PC-3 (cell line): ENCODE measurements at places on chromosomes 7 and 10.

- no peak for DNase-seq
These were observed 80.6 kb upstream of the RHEB start for GRCh38 chr7:151600331-151600730.

DNA sequence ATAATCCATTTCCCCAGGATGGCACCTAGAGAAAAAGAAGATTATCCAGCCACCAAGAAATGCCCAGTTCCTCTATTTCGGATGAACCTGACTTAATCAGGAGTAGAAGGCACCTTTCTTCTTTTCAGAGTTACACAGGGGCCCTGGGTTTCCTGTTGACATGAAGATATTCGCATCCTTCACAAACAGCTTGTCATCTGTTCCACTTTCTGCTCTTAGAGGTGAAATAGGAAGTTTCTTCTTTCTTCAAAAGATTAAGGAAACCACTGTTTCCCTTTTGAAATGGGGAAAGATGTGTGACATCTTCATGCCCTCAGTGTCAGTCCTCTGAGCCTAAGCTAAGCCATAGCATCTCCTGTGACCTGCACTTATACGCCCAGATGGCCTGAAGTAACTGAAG is 39.1 kb upstream of the RAB18 start:
- DNase-seq, result no peak

- no peak for DNase-seq
These were observed 548.7 kb upstream of the GALNT17 start for GRCh38 chr7:70582927-70583895.

GRCh38 chr10:114094795-114095194 is 51.1 kb downstream of the ADRB1 start:
- DNase-seq, result no peak

DNA sequence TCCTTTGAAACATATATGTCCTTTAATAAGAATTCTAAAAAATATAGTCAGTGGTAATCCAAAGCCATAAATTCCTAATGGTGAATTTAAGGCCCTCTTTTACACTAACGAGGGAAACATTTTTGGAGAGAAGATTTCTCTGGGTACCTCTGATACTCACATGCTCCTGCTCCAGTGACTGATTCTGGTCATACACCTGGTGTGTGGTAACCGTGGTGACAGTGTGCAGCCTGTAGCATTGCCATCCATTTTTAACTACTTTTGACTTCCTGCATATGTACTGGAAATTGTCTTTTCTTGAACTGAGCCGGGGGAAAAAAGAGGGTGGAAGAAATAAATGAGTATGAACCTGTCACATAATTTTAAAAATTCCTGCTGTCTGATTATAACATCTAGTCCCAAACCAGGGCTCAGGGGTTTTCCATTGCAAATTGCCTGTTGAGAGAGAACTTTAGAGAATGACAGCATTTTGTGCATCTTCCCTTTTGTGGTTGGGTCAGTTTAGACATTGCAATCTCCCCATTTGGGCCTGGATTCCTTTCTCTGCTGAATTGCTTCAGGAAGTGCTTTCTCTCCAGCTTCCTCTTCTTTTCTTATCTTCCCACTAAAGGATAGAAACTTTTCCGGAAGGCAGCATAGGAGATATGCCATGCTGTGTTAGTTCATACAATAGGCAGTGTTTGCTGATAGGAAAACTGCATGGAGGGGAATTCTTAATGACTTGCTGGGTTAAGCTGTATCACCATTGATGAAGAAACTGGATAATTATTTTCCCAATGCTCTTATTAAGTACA is 125.5 kb downstream of the GRM3 start:
- DNase-seq, result no peak

DNA sequence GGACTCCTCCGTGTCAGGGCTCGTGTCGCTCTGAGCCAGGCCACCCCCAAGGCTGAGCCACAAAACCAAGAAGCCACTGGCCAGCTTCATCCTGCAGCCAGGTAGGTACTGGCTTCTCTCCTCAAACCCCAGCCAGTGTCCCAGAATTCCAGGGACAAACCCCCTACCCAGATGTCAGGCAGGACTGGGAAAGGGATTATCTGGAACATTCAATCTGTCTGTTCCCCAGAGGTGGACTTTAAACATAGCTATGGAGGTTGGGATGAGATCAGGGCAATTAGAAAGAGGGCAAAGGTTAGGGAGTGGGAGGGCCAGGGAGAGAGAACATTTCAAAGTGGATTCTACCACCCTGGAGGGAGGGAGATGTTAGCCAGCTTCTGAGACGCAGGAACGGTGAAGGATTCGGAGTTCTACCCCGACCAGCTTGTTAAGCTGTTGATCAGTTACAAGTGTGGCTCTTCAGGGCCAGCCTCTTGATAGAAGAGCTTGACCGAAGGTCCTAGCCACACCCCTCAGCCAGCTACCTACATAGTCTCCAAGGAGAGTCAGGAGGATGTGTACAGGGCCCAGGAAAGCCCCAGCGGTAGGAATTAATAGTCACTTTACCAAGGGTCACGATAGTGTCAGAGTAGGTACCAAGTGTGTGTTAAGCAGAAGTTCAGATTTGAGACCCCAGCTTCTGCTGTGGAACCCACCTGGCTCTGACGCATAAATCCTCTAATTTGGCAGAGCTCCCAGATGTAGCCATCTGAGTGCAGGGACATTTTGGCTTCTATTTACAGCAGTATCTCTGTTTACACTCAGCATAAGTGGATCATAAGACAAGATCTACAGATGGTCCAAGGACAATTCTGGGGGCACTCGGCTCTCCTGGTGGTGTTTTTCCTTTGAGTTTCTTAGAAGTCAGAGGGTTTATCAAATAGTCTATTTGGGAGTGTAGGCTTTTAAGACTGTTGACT is at the start of gene PLA2G12B:
TSS of gene PLA2G12B (minus strand) at position 211 of the 959 bp plus-strand sequence. CDS start at position 90, 121 bp downstream.
- DNase-seq, result no peak

DNA sequence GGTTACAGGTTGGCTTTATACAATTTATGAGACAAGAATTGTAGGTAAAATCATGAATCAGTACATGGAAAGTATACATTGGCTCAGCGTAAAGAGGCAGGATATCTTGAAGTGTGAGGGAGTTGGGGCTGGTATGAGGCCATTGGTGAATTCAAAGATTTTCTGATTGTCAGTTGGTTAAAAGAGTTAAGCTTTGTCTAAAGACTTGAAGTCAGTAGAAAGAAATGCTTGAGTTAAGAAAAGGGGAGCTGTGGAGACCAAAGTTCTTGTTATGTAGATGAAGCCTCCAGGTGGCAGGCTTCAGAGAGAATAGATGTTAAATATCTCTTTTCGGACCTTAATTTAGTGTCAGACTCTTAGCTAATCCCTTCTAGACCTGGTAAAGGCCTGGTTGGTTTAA is 341.0 kb downstream of the GALNT17 start:
- no peak for DNase-seq

DNA sequence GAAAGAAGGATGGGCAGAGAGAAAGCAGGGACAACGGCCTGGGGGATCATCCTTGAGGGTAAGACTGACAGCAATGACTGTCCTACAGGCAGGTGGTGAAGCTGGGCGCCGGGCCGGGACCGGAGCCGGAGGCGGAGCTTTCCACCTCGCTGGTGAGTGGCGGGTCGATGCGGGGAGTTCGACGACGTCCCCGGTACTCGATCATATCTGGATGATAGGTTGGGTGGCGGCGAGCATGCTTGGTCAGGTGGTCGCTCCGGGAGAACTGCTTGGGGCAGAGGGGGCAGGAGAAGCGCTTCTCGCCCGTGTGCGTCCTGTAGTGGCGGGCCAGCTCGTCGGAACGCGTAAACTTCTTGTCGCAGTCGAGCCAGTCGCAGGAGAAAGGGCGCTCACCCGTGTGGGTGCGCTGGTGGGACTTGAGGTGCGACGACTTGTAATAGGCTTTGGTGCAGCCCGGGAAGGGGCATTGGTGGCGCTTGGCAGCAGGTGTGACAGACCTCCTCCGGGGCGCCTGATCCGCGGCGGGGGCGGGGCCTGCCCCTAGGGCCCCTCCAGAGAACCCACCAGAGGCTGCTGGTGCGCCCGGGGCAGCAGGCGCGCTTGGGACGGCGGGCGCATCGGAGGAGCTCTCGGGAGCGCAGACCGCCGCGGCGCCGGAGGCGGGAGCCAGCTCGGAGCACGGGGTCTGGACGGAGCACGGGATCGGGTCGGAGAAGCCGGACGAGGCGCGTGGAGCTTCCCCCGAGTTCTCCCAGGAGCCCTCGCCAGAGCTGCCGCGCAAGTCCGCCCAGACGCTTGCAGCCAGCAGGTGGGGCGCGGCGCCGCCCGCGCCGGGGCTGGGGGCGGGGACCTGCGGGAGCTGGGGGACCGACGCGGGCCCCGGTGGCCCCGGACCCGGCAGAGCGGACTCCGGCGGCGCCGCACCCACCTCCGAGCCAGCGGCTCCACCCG is 752 bp downstream of the KLF14 start:
- no peak for DNase-seq

DNA sequence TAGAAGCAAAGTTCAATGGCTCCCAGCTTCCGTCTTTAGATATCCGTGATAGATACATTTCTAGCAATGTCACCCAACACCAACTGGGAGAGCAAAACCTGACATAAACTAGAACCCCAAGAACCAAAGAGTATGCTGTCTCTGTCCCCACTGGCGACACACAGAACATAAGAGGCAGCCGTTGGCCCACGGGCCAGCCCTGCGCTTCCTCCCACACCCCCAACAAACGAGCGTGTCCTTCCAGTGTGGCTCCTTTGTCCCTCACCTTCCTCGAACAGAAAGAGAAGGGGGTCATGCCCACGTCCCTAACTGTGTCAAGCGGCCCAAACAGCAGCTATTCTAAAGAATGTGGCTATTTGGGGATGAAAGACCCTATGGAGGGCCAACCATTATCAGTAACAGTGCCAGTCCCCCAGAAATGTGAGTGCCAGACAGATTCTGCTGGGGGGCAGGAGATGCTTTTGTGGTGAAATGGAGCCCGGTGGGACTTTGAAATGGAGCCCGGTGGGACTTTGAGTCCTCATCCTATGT is 171.9 kb downstream of the USP6NL start:
- no peak for DNase-seq

- DNase-seq, result no peak
These were observed 68.8 kb upstream of the WDR11 start for GRCh38 chr10:120782336-120782735.

DNA sequence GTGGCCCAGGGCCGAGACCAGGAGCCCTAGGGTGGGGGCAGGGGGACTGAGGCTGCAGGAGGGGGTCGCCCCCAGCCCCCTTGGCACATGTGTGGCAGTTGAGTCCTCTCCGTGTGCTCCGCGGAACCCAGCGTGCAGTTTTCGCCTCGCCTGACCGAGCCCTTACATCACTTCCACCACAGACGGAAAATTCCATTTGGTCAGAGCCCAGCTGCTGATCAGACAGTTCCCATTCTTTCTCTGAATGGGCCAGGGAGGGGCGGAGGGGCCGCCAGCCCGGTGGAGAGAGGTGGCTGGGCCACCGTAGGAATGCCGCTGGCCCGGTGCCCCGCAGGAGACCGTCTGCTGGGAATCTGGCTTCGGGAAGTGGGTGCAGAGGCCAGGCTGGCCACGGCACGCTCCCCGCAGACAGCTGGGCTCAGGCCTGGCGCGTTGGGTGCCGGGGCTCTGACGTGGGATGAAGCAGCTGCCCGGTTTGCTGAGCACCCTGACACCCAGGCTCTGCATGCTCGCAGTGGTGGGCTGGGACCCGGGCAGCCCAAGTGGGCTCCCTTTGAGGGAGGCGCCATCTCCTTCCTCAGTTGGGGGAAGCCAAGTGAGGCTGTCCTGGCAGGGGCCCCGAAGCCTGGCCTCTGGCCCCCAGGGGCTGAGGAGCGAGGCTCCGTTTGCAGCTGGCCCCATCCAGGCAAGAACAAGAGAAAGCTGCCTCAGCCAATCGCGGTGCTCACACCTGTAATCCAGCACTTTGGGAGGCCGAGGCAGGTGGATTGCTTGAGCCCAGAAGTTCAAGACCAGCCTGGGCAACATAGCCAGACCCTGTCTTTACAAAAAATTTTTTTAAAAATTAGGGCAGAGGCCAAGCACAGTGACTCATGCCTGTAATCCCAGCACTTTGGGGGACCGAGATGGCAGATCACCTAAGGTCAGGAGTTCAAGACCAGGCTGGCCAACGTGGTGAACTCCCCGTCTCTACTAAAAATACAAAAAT is 9.9 kb downstream of the TTYH3 start:
- no peak for DNase-seq

DNA sequence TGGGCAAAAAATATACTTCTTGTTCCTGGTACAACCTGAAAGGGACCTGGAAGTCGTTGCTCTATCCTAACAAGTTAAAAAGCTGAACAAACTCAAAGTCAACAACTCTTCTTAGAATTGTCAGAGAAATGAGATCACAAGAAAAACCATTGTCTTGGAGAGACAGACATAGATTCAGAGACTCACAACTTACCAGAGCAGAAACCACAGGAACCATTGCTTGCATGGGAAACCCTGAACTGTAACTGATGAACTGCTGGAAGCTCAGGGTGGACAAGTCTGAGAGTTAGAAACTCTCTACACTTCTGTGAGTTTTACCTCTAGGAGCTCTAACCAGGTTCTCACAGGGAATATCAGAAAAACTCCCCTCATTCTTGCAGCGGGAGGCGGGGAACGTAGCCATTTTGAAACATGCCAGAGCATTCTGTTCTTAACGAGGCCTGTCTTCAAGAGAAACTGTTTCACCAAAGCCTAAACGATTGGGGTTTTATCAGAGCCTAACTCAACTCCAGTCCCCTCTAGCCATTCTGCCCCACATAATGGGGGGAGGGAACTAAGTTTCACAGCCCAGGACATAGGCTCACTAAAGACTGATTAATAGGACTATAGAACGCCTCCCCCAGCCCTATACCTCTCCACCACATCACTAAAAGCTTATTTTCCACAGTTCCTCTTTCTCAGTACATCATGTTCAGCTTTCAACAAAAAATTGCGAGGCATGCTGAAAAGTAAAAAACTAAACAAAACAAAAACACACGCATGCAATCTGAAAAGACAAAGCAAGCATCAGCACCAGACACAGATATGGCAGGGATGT is 12.0 kb upstream of the GSDME start:
- no peak for DNase-seq

GRCh38 chr7:64544010-64544409 is 18.9 kb downstream of the ZNF680 start:
- DNase-seq, result no peak

DNA sequence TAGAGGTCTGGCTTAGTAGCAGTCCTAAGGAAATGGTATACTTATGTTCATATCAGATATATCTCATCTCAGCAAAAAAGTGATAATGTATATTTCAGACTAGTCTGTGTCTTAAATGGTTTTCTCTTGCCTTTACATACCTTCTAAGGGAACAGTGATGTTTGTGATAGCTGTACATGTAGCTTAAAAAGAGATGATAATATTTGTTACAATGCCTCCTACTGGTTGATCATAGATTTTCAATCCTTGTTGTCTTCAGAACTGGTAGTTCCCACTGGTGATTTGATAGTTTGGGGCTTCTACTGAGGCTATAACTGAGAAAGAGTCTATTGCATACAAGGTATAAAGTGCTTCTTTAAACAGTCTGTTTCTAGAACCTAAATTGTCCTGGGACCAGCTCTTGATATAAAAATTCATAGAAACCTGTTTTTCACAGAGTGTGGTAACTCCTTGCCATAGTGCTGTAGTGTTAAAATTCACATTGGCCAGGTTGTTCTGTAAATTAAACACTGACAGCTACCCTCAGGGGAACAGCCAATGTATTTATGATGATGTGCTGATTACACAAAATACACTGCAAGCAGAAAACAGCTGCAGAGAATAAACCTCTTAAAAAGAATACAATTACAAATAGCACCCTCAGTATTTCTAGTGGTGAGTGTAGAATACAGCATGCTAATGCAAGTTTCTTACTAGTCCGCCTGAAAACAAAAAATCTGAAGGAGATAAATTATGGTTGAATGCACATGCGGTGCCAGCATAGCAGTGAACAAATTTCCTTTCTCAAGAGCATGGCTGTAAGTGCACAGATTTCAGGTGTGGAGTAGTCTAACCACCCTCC is 90.3 kb downstream of the BTRC start:
- DNase-seq, result peak; percentile 28
